GM04503 (cell line): ENCODE measurements at places on chromosomes 16 and 17.

- DNase-seq = no peak
These were observed 114.9 kb downstream of the PRKCA start for GRCh38 chr17:66417300-66417719.

GRCh38 chr17:14748036-14748710 is 447.3 kb downstream of the HS3ST3B1 start:
- no peak for DNase-seq

DNA sequence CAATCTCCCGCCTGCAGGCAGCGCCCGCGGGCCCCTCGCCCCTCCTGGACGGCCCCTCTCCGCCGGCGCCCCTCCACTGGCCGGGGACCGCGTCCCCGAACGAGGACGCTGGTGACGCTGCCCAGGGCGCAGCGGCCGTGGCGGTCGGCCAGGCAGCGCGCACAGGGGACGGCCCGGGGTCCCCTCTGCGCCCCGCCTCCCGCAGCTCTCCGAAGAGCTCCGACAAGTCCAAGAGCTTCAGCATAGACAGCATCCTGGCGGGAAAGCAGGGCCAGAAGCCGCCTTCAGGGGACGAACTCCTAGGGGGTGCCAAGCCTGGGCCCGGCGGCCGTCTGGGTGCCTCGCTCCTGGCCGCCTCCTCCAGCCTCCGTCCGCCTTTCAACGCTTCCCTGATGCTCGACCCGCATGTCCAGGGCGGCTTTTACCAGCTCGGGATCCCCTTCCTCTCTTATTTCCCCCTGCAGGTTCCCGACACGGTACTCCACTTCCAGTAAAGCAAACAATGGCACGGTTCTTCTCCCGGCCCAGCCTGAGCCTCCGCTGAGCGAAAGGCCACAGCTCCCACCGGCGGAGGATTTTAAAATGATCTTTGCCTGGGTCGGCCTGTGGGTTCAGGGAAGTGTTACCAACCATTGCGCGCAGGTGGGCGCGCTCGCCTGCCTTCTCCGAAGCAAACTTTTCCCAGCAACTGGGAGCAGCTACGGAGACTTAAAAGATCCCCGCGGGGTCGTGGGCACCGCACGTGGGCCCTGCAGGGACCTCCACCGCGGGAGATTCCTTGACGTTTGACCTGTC is 1.1 kb downstream of the FOXL1 start:
- DNase-seq = no peak

GRCh38 chr16:27920391-27920891 is 143.1 kb downstream of the GSG1L start:
- no peak for DNase-seq

DNA sequence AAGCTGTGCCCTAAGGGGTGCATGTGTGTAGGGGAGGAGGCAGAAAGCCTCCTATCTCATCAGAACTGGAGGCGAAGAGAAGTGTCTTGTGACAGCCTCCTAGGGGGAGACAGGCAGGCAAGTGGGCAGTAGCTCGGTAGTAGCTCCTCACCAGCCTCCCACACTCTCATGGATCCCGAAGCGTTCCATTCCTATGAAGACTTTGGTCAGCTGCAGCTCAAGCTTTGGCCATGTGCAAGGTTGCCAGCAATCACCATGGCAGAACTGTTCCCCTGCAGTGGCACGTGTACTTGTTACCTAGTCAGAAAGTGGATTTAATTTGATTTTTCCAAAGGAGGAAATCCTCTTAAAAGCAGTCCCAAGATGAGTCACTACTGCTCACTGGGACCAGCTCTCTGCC is 6.7 kb downstream of the MRPL58 start:
- no peak for DNase-seq

DNA sequence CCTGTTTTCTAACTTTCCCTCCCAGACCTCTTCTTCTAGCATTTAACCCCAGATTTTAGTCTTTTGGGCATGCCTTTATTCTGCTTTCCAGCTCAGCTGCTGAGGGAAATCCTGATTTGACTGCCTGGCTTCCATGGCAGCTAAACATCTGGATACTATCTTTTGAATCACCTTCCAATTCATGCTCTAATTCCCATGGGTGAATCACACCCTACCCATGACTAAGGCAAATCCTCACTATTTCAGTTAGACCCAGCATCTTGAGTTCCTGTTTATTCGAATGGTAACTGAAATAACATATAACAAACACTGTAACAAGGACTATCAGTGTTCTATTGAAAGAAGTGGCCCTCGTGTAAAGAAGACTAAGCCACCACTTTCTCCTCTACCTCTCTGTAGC is 29.8 kb downstream of the CA10 start:
- DNase-seq = no peak

- DNase-seq = no peak
These were observed 11.0 kb upstream of the SEC14L1 start for GRCh38 chr17:77129568-77130301.

GRCh38 chr16:89999831-90000574 is 19.3 kb downstream of the DBNDD1 start:
- DNase-seq = no peak

GRCh38 chr17:37026531-37026869 is 77.7 kb downstream of the AATF start:
- DNase-seq = no peak

DNA sequence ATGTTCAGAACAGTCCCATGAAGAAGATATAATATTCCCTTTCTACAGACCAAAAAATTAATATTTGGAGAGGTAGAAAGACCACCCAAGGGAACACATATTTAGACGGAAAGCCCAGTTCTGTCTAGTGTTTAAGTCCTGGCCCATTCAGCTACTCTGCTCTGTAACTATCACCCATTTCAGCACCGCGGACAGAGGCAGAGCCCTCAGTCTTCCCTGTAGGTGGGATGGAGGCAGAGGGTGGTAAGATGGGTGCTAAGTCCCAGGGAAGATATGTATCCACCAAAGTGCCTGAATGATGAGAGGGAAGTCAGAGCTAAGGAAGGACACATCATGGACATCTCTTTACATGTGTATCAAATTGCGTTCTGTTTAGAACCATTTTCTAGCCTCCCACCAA is 27.8 kb upstream of the C16orf78 start:
- no peak for DNase-seq

GRCh38 chr16:9950658-9951057 is 231.6 kb downstream of the GRIN2A start:
- no peak for DNase-seq

GRCh38 chr17:42408061-42408460 is 15.0 kb downstream of the CAVIN1 start:
- no peak for DNase-seq
